ENCODE measurements at places on chromosomes 4 and X. TPM values are rescaled to one million over a fixed set of nuclear protein-coding genes. Genes with fewer than 3 reads are reported as not detected.

MID1 gene
- total RNA-seq: 9.6 TPM

SPIN3 gene
- 3.5 TPM for total RNA-seq

HSD17B13 gene
- total RNA-seq: not detected

DRD5 gene
- 0.24 TPM for total RNA-seq

- no peak for DNase-seq
These were observed 128.9 kb upstream of the TRPC5 start for GRCh38 chrX:112211459-112211858.

- no peak for DNase-seq
These were observed 5.6 kb downstream of the GAR1 start for GRCh38 chr4:109821185-109821584.

GRCh38 chrX:135931644-135932487, 38.4 kb downstream of the SAGE1 start:
- no peak for DNase-seq

GRCh38 chr4:98113012-98113411, 30.3 kb downstream of the STPG2 start:
- no peak for DNase-seq

GRCh38 chr4:25104591-25104990, 55.7 kb downstream of the SEPSECS start:
- DNase-seq: no peak

- DNase-seq: no peak
These were observed 574.2 kb upstream of the CPEB2 start for GRCh38 chr4:14428125-14428524.

Data from right atrium auricular region (tissue), 2 donors.